GM23248 (cell line): ENCODE measurements at places on chromosomes 13 and 19.

GRCh38 chr19:18029617-18030338 is 21.8 kb downstream of the ARRDC2 start:
- DNase-seq = peak; percentile 23

- no peak for DNase-seq
Observed at GRCh38 chr19:49986354-49986753, 25.4 kb upstream of the SIGLEC11 start.

GRCh38 chr13:86882107-86882506 is 789.1 kb upstream of the SLITRK5 start:
- no peak for DNase-seq

GRCh38 chr13:66951426-66951825 is 278.7 kb downstream of the PCDH9 start:
- no peak for DNase-seq

DNA sequence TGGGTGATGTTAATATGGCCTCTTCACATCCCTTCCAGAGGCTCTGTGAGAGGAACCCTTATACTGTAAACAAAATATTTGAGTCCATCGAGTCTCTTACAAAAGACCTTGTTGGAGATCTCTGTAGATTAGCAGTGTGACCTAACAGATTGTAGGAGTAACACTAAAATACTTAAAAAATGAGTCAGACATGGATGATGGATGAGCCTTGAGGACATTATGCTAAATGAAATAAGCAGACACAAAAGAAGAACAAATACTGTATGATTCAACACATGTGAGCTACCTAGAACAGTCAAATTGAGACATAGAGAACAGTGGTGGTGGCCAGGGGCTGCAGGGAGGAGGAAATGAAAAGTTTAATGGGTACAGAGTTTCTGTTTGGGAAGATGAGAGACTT is 152.2 kb upstream of the UBL3 start:
- peak; percentile 80 for DNase-seq

GRCh38 chr19:16224293-16225045 is 26.8 kb downstream of the AP1M1 start:
- DNase-seq = no peak

GRCh38 chr13:23707674-23708073 is 137.5 kb downstream of the TNFRSF19 start:
- DNase-seq = peak; percentile 50

- peak; percentile 62 for DNase-seq
Observed at GRCh38 chr19:30669329-30670010, 297.3 kb downstream of the ZNF536 start.

GRCh38 chr13:46995874-46996273 is 99.0 kb upstream of the HTR2A start:
- no peak for DNase-seq

DNA sequence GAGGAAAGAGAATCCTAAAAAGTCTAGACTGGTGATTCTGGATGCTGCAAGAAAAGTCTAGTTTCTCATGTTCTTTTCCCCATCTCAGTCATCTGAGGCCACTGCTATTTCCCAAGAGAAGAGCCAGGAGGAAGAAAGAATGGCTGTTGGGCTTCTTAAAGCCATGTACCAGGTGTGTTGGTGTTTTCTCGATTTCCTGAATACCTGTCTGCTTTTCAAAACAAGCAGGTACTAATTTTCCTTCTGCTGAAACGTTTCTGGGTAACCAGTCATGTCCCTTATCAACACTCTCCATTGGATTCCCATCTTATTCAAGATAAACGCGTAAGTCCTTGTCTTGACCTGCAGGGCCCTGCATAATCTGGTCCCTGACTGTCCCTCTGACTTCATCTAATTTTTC is 1.1 kb downstream of the ZNF570 start:
- peak; percentile 26 for DNase-seq

GRCh38 chr13:53623146-53623545 is 594.5 kb downstream of the OLFM4 start:
- DNase-seq = no peak

GRCh38 chr13:107301724-107302374 is 733.9 kb upstream of the ARGLU1 start:
- peak; percentile 29 for DNase-seq

- no peak for DNase-seq
Observed at GRCh38 chr13:68736961-68737360, 1370.7 kb upstream of the ATXN8OS start.

- DNase-seq = peak; percentile 3
Observed at GRCh38 chr13:25462301-25463125, 90.7 kb downstream of the ATP8A2 start.

GRCh38 chr19:16342002-16342715 is 17.5 kb downstream of the KLF2 start:
- peak; percentile 39 for DNase-seq

- peak; percentile 12 for DNase-seq
Observed at GRCh38 chr13:48121733-48122132, 26.8 kb upstream of the MED4 start.

GRCh38 chr19:33684538-33685232 is 62.9 kb downstream of the CHST8 start:
- no peak for DNase-seq

GRCh38 chr19:10557603-10558197 is 8.1 kb downstream of the KRI1 start:
- no peak for DNase-seq

- no peak for DNase-seq
Observed at GRCh38 chr13:113049981-113050380, 55.6 kb upstream of the F7 start.

- no peak for DNase-seq
Observed at GRCh38 chr13:41558781-41559560, 101.6 kb downstream of the RGCC start.

GRCh38 chr19:48896191-48896720 is 2.3 kb downstream of the TULP2 start:
- peak; percentile 64 for DNase-seq

DNA sequence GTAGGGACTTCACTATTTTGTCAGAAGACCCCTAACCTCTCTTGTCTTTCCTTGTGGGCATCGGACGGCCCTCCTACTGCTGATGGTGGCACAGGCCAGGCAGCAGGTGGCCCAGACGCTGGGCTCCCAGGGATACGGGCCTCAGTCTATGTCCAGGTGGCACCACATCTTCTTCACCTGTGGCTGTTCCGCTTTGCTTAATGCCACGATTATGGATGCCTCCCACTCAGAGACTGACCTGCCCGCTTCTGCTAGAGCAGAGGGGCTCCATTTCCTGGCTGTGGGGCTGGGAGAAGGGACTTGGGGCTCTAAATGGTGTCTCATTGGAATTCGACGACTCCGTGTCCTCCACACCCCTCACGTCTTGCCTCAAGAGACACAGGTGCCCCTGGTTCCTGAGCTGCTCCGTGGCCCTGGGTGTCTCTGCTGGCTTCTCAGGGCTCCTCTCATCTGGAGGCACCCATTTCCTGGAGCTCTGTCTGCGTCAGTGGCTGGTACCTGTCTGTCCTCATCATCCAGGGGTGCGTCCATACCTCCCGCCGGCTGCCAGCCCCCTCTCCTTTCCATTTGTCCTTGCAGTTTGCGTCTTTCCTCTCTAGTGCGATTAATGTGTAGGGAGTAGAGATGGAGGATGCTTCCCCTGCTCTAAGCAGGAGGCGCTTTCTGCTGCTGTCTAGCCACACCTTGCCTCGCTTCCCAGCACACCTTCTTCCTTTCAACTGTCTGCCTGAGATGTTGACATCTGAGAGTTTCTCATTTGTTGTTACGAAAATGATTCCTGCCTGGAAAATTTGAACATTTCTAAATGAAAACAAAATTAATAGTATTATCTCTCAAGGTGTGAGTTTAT is 63.4 kb downstream of the TEX29 start:
- no peak for DNase-seq

- no peak for DNase-seq
Observed at GRCh38 chr13:27522847-27523246, 72.5 kb upstream of the MTIF3 start.

DNA sequence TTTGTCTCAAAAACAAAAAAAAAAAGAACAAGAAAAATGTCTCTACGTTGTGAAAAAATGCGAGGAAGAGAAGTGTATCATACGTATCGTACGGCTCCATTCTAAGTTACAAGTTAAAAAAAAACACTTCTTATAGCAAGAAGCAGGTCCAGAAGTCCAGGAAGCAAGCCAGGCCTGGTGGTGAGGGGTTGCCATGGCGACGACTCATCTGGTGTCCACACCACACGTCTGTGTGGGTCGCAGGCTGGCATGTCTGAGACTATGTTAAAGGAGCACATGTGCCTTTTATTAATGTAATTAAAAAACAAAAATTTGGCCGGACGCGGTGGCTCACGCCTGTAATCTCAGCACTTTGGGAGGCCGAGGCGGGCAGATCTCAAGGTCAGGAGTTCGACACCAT is 5.9 kb downstream of the MED16 start:
- peak; percentile 75 for DNase-seq

DNA sequence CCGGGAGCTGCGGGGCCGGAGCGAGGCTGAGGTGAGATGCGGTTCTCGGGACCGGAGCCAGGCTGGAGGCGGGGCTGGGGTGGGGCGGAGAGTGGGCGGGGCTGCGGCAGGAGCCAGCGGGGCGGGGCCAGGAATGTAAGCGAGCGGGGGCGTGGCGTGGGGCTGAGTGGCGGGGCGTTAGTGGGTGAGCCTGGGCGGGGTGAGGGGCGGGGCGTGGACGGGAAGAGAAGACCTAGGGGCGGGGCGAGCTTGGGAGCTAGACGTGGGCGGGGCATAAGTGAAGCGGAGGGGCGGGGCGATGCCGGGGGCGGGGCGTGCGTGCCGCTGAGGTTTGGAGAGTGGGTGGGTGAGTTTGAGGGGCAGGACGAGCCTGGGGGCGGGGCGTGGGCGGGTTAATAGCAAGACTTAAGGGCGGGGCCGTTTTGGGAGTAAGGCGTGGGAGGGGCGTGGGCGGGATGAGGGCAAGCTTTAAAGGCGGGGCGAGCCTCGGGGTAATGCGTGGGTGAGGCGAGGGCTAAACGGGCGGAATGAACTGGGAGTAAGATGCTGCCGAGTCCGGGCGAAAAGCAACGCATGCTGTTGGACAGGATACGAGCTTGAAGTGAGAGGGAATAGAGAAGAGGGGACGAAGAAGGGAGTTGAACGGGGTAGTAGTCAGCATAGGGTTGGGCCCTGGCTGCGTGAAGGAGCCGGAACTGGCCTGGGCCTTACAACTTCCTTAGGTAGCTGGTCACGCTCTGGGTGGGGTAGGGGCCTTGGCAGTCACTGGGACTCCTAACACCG is 572 bp downstream of the SNAPC2 start:
- DNase-seq = peak; percentile 100

GRCh38 chr19:19418555-19419260 is 13.2 kb downstream of the GATAD2A start:
- no peak for DNase-seq

DNA sequence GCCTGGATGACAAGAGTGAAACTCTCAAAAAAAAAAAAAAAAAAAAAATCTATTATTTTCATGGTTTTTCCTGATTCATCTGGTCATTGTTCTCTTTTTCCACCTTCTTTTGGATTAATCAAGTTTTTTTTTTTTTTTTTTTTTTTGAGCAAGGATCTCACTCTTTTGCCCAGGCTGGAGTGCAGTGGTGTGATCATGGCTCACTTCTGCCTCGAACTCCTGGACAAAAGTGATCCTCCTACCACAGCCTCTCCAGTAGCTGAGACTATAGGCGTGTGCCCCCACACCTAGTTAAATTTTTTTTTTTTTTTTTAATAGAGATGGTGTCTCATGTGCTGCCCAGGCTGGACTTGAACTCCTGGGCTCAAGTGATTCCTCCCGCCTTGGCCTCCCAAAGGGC is 27.7 kb downstream of the BLOC1S3 start:
- DNase-seq = no peak

DNA sequence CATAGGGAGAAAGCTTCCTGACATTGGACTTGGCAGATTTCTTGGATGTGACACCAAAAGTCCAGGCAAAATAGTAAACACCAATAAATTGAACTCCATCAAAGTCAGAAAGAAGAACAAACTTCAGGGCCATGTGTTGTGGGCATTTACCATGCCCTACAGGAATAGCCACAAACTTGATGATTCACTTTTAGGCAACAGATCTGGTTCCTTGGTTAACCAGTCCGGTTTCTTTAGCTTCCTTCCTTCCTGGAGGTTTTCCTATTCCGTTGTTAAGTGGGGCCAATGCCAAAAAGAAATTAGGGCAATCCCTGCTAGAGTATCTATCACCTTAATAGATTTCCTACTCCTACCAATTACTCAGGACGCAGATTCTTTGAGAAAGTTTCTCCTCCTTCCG is 25.2 kb downstream of the IGFL1 start:
- no peak for DNase-seq

- no peak for DNase-seq
Observed at GRCh38 chr19:43628646-43629326, 9.4 kb upstream of the ZNF428 start.

GRCh38 chr13:27055526-27055925 is 116.1 kb downstream of the USP12 start:
- DNase-seq = no peak

GRCh38 chr13:97310809-97311436 is 88.8 kb downstream of the MBNL2 start:
- no peak for DNase-seq

GRCh38 chr13:40115426-40115825 is 460.0 kb downstream of the COG6 start:
- peak; percentile 40 for DNase-seq

- DNase-seq = no peak
Observed at GRCh38 chr13:46071590-46072249, 19.2 kb upstream of the ZC3H13 start.

GRCh38 chr13:113904411-113904810 is 40.5 kb upstream of the GAS6 start:
- peak; percentile 72 for DNase-seq

DNA sequence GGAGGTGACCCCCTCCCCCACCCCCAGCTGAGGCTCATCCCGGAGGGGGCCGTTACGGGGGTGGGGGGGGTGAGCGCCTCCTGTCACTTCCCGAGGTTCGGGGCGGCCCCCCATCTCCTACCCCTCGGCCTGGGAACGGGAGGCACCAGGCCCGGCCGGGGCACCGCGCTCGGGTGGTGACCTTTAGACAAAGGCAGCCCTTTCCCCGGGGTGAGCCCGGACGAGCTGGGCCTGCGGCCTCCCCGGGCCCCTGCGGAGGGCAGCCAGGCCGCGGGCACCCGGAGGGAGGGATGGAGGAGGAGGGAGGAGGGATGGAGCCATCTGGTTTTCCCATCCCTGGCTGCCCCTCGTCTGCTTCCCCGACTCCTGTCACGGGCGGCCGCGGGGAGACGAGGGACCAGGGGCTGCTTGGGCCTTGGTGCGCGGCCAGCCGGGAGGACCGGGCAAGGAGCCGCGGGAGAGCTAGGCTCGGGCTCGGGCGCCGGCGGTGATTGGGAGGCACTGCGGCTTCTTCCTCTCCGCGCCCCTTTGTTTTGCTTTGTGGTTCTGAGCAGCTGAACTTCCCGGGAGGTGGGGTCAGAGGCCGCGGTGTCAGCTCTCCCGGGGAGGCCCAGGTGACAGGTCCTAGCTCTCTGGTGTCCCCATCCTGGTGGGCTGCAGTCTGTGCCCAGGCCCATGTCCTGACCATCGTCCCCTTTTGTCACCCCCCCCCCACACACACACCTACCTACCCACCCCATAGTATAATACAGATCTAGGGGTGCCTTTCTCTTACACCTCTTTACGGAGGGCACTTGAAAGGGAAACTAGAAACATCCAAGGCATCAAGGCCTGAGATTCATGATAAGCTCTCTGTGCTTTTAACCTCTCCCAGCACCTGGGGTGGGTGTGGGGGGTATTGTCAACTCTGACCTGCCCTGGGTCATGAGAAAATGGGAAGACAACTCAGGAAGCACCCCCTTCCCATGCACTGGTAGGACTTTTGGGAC is 1.3 kb downstream of the BICRA start:
- peak; percentile 74 for DNase-seq
